Hypothalamus (tissue), 51 donors: ENCODE measurements at places on chromosomes 3 and 15.

DNA sequence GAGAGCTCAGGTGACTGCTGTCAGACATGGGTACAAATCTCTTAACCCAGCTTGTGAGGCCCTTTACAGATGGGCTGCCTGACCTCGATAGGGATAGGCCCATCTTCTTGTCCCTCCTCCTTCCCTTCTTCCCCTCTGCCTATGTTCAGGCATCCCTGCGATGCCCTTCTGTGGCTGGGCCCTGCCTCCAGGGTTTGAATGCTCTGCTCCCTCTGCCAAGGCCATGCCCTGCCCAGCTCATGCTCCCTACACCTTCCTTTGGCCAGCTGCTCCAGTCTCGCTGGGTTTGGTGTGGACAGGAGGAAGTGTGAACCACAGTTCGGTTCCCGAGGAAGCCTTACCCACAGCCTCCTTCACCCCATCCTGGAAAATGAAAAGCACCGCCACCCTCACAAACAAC, 4.3 kb downstream of the FYCO1 start:
- no peak for DNase-seq

GRCh38 chr3:123807820-123808219, 76.3 kb downstream of the MYLK start:
- DNase-seq = no peak

DNA sequence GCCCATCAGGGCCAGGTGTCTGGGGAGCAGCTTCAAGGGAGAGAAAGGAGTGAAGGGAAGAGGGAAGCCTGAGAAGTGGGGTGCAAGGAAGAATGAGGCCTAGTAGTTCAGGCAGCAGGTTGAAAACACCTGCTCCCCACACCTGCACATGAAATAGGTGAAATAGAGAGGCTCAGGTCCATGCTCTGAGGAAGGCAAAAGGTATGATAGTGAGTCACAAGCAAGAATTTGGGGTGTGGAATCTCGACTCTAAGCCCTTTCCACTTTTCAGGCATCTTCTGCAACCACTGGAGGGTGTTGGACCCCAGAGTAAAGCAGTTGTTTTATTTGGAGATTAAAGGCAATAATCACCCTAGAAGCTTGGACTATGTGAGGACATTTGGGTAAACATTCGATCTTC, 157.5 kb downstream of the CTNNB1 start:
- no peak for DNase-seq

DNA sequence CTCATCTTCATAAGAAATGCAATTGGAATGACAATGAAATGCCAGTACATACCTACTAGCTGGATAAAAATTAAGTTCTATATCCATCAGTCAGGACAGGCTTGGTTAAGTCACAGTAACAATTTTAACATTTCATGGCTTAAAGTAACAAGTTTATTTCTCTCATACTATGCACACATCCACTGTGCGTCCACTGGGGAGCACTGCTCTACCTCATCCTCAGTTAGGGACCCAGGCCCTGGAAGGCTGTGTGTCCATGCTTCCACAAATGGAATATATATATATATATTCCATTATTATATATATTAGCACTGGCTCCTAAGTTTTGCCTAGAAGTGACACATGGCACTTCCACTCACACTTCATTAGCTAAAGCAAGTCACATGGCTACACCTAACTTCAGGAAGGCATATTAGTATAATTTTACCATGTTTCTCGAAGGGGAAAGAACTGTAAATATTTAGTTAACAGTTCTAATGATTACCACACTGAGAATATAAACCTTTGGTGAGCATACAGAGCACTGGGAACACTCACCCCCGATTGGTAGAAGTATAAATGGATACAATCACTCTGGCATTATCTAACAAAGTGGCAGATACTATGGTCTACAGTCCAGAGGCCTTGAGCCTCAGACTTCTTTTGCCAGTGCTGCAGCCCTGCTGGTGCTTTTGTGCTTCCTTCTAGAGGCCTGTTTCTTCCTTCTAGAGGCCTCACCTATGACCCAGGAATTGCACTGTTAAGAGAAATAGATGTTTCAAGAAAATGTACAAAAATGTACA, 28.6 kb downstream of the AP3S2 start:
- DNase-seq = no peak

- no peak for DNase-seq
These were observed 40.5 kb downstream of the PTPRG start for GRCh38 chr3:61601831-61602230.

GRCh38 chr15:93482731-93483130, 393.7 kb upstream of the RGMA start:
- DNase-seq = no peak

- DNase-seq = no peak
These were observed 493.4 kb upstream of the ALCAM start for GRCh38 chr3:104873331-104873730.

DNA sequence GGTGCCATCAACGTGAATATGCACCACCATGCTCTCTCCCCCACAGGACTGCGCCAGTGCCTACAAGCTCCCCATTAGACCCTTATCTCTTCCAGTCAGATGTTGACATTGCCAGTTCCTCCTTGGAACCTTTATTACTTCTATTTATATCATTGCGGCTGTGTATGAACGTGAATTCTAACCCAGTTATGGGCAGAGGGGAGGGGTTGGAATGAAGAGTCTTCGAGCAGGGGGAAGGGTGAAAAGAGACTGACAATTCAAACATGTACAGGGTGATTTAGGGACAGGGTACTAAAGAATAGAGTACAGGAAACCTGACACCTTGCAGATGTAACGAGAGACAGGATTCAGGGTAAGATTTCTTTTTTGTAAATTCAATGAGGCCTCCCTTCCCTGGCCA, 41.8 kb upstream of the ST6GAL1 start:
- DNase-seq = no peak

- no peak for DNase-seq
These were observed 18.6 kb downstream of the GOLIM4 start for GRCh38 chr3:168077091-168077490.

DNA sequence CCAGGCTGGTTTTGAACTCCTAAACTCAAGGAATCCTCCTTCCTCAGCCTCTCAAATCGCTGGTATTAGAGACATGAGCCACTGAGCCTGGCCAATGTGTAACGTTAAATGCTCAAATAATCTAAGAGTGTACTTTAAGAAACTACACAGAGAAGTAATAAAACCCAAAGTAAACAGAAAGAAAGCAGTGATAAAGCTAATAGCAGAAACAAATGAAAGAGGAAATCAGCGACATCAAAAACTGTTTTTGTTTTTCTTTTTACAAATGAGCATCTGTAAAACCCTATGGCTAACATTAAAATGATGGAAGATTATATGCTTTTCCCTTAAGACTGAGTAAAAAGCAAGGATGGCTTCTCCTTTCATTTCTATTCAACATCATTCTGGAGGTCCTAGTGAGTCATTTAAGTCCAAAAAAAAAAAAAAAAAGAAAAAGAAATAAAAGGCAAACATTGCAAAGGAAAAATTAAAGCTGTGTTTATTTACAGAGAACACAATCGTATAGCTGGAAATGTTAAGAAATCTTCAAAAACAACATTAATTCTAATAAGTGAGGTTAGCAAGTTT, 36.8 kb upstream of the FNDC3B start:
- DNase-seq = no peak

DNA sequence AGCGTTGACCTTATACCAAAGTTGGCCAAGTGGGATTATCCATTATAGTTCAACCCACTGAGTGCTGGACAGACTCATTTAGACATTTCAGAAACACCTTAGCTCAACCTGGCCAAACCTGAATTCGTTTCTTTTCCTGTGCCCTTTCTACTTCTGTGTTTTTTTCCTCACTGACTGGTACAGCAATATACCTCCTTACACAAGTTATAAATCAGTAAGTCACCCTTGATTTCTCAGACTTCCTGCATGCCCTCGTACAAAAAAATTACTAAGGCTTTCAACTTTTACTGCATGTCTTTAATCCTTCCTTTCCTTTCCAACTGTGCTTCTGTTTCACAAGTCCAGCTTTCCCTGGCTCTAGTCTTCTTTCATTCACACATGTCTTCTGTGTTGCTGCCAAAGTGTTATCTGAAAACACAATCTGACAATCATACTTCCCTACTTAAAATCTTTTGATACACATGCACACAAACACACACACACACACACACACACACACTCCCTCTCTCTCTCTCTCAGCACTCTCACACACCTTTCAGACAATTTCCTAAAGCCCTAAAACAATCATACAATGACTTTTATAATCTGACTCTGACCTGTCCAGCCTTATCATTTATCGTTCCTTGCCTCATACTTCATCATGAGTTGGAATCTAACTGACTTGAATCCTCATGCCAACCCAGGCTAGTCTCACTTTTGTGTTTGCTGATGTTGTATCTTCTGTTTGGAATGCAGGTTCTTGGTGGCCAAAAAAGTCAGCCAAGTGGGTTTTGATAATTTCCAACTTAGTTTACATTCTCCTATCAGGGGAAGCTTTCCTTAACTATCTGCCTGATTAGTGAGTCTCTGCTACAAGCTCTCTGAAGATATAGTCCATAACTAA, 436.4 kb downstream of the NAALADL2 start:
- no peak for DNase-seq

DNA sequence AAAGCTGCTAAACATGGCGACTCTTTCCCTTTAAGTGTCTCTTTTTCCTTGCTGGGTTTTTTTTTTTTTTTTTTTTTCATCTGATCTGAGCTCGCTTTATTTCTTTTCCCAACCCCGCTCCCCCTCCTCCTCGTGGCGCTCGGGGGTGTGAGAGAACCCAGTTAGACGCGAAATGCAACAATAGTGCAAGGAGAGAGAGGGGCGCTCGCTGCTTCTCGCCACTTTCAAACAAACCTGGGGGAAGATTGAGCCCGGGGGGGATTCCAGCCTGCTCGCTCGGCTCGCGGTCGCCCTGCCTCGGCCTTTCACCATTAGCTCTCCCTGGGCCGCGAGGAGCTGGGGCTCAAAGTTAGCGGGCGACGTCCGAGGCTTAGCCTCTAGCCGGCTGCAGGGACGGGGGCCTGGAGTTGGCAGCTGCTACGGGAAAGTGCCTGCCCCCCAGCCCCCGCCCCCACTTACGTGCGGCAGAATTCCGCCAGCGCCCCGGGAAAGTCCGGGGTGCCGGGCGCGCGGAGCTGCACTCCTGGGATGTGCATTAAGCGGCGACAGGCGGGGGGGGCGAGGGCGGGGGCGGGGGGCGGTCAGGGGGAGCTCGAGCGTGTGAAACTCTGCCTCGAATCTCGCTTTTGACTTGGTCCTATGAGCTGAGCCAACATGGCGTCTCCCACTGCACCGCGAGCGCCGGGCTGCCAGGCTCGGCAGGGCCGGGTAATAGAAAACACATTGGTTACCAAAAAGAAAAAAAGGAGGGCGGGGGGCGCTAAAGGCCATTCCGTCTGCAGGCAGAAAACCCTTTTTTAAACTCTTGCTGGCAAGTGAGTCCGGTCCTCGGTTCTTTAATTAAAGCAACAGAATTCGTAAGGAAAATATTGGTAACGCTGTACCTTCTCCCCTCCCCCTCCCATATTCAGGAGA, 10.4 kb downstream of the NR2F2 start:
- DNase-seq = no peak

GRCh38 chr15:69973102-69973714, 124.5 kb downstream of the TLE3 start:
- no peak for DNase-seq

DNA sequence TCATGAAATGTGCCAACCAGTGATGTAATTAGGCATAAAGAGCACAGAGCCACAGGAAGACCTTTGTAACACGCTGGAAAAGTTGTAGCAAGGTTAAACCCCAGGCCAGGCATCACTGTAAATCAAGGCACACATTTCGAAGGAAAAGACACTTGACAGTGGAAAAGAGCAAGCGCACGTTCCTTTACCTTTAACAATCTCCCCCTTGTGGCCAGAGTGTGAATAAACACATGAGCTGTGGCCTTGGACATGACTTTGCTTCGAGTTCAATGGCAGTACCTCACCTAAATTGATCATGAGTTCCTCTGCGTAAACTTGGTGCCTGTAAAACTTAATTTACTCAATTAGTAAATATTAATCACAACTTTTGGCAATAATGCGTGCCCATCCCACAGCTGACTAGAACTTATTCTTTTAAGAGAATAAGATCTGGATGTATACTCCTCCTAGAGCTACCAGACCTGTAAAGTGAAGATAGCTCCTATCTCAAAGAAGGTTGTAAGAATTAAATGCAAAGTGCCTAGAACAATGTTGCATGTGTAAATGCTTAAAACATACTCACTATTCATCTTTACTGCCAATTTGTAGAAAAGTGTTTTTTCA, 757.0 kb upstream of the NECTIN3 start:
- peak; percentile 1 for DNase-seq

GRCh38 chr15:52094811-52095584, 17.6 kb downstream of the BCL2L10 start:
- no peak for DNase-seq

DNA sequence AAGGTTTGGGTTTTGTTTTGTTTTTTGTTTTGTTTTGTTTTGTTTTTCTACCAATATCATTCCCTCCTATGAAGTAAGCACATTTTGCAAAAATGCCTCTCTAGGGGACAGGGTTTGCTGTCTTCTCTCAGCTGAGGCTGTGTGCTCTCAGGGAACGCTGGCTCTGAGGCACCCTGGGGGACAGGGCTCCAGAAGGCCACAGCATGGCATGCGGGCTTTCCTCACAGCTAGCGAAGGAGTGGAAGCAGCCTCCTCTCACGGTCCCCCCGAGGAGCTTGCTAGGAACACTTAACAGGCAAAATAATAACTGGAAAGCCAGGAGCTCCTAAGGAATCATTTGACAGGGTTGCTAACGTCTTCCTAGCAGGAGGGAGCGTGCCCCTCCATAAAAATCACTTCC, 227.7 kb upstream of the ST8SIA2 start:
- no peak for DNase-seq

GRCh38 chr15:52653431-52653964, 25.7 kb downstream of the ATOSA start:
- DNase-seq = no peak

DNA sequence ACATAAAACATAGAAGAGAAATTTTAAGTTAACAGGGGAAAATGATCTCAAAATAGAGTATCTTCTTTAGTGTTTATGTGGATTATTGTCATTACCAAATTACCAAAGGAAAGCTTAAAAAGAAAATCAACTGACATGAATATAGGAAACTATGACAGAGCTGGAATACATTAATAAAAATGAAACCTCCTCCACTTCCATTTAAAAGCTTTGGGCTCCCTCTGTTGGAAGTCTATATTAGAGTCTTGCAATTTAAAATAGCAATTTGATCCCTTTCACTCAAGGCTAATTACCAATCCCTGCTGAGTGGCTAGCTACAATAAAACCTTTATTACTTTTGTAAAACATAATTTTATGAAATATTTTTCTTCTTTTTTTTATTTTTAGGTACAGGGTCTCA, 61.4 kb upstream of the IMPG2 start:
- DNase-seq = no peak

DNA sequence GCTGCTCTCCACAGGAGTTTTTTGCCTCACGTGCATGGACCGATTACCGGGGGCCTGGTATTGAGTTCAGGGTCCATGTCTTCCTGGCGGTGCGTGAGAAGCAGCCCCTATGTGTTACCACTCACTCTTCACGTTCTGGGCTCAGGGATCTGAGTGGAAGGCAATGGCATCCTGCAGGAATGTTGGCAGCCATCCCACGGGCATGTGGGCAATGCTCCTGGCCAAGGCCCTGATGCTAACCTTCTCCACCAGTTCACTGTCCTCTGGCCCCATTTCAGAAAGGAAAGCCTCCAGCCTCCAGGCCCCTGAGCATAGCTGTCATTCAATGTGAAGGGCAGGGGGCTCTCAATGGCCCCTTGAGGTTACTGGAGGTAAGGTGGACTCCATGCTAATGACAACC, 43.0 kb upstream of the KY start:
- DNase-seq = no peak

GRCh38 chr15:29090617-29091466, 178.8 kb downstream of the NSMCE3 start:
- no peak for DNase-seq
